A673 (cell line): ENCODE measurements at places on chromosomes 11 and 22. TPM values are rescaled to one million over a fixed set of nuclear protein-coding genes. Genes with fewer than 3 reads are reported as not detected.
A peak's percentile ranks its signal among the peaks of the same experiment; 100 is the strongest.

NXPE1 gene
- total RNA-seq = not detected in 2 replicates

MCM5 gene
- 245 and 261 TPM in 2 replicates for total RNA-seq

FAT3 gene
- total RNA-seq = 7.3 and 9.1 TPM in 2 replicates

ELFN2 gene
- total RNA-seq = not detected in 2 replicates

MUC6 gene
- total RNA-seq = not detected in 2 replicates

TEX12 gene
- total RNA-seq = 0.26 and 0.41 TPM in 2 replicates

- no peaks in the 10 kb centered on the region for H3K27me3 ChIP-seq
- no peak overlapping the region for H3K27ac ChIP-seq
These were observed 27.1 kb upstream of the NUP50 start for GRCh38 chr22:45136594-45136993.

- no peaks in the 10 kb centered on the region for H3K4me1 ChIP-seq
- no peak overlapping the region for H3K4me3 ChIP-seq
- H3K36me3 ChIP-seq = no peaks in the 10 kb centered on the region
- no peaks in the 10 kb centered on the region for H3K27me3 ChIP-seq
- DNase-seq = no peak
These were observed 9.5 kb downstream of the USP28 start for GRCh38 chr11:113865873-113866272.

GRCh38 chr11:134742224-134742612, 330.2 kb upstream of the B3GAT1 start:
- H3K27ac ChIP-seq = no peak overlapping the region
- H3K4me1 ChIP-seq = no peaks in the 10 kb centered on the region
- H3K4me3 ChIP-seq = no peak overlapping the region
- H3K36me3 ChIP-seq = no peaks in the 10 kb centered on the region

DNA sequence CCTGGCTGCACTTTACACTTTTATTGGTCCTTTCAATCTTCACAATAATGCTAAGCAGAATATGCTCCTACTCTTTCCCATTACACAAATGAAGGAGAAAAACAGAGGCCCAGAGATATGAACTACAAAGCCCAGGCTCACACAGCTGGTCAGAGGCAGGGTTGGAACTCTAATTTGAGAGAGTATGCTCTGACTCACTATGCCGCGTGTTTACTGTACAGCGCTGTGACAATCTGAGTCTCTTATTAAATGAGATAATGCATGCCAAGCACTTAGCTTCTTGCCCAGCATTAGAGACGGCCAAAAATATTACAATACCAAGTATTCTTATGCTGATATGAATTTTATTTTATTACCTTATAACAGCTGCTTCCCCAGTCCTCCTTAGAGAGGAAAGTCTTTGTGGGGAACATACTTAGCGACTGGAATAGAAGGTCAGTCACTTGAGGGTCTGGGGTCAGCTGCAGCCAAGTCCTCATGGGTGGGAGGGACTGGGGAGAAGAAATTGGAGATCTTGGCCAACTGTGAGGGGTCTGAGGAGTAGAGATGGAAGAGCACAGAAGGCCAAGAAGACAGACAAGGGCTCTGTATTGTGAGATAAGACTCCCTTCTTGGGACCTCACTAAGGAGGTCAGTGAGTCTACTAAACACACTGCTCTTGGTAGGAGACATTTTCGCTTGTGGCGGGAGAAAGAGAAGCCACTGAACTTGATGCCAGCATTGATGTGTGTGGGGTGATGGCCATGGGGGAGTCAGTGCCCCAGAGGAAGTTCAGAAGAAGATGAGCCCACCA, 150.8 kb upstream of the TIMP3 start:
- no peaks in the 10 kb centered on the region for H3K36me3 ChIP-seq
- no peaks in the 10 kb centered on the region for H3K27me3 ChIP-seq
- H3K4me3 ChIP-seq = no peak overlapping the region
- no peak overlapping the region for H3K27ac ChIP-seq
- no peaks in the 10 kb centered on the region for H3K4me1 ChIP-seq

- no peak overlapping the region for H3K27ac ChIP-seq
- H3K36me3 ChIP-seq = no peaks in the 10 kb centered on the region
- no peak overlapping the region for H3K4me3 ChIP-seq
- no peaks in the 10 kb centered on the region for H3K27me3 ChIP-seq
These were observed 1321.0 kb downstream of the BRD1 start for GRCh38 chr22:48506506-48507145.

DNA sequence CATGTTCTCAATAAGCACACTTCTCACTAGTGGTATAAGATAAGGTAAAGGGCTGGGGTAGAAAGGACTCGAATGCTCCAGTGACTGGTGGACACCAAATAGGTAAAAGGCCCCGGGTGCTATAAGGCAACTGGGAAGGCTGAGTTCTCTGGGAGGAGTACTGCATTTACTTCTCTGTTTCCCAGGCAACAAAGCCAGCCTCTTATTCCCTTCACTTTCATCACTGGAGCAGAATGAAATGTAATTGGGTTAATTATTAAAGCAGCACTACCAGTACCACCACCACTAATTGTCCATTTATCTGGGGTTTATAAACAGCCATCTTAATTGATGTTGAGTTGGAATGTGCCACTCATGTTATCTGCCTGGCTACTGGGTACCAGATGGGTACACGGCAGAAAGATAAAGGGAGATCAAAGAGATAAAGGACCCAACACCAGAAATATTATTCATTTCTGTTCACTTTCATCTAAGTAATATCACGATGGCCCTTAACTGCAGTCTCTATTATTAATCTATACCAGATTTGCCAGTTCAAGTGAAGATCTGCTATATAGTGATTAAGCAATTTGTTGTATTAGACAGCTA, 94.4 kb upstream of the CHRM4 start:
- H3K4me3 ChIP-seq = no peak overlapping the region
- H3K4me1 ChIP-seq = peaks cover 24% of the 10 kb centered on the region
- no peaks in the 10 kb centered on the region for H3K27me3 ChIP-seq
- DNase-seq = no peak
- H3K36me3 ChIP-seq = no peaks in the 10 kb centered on the region

DNA sequence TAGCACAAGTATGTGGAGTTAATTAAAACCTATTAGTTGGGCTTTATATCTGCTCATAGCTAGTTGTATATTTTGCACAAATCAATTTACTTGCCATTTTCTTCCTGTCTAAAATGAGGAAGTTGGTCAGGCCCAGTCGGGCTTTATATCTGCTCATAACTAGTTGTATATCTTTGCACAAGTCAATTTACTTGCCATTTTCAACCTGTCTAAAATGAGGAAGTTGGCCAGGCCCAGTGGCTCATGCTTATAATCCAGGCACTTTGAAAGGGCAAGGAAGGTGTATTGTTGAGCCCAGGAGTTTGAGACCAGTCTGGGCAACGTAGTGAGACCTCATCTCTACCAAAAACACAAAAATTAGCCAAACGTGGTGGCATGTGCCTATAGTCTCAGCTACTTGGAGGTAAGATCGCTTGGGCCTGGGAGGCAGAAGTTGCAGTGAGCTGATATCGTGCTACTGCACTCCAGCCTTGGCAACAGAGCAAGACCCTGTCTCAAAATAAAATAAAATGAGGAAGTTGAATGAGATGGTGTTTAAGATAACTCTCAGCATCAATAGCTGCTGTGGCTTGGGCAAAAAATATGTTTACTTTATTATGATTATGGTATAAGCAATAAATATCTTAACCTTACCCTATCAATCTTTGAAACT, 1558.6 kb upstream of the RAG2 start:
- H3K4me1 ChIP-seq = no peaks in the 10 kb centered on the region
- no peak overlapping the region for H3K4me3 ChIP-seq
- no peak overlapping the region for H3K27ac ChIP-seq

- no peaks in the 10 kb centered on the region for H3K4me1 ChIP-seq
- no peak overlapping the region for H3K4me3 ChIP-seq
- DNase-seq = no peak
- H3K27ac ChIP-seq = no peak overlapping the region
These were observed 8.2 kb upstream of the SCUBE2 start for GRCh38 chr11:9099617-9100016.

- H3K4me1 ChIP-seq = no peaks in the 10 kb centered on the region
- no peak overlapping the region for H3K27ac ChIP-seq
- DNase-seq = no peak
- H3K36me3 ChIP-seq = no peaks in the 10 kb centered on the region
These were observed 28.3 kb downstream of the SLC6A5 start for GRCh38 chr11:20627701-20628100.

DNA sequence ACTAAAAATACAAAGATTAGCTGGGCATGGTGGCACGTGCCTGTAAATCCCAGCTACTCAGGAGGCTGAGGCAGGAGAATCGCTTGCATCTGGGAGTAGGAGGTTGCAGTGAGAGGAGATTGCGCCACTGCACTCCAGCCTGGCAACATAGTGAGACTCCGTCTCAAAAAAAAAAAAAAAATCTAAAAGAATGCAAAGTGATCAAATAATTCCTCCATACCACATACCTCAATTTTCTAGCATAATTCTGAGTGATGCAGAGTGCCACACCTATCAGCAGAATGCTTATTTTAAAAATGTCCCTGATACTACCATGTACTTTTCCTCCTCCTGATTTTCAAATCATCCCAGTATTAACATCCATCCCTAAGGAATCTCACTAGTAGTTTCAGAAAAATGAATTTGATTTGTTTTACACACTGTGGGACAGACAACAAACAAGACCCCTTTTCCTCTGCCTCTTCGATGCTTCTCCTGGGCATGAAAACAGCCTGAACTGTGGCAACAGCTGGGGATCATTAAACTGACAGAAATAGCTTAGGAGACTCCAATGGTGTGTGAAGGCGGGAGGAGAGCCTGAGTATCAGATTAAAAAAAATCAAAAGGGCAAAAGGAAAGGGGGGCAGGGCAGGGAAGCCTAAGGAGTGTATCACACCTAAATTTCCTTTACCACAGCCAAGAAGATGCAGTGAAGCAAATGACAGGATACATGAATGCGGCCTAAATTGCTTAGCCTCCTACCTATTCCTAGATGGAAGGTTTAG, 114.7 kb downstream of the SGSM3 start:
- no peak overlapping the region for H3K4me3 ChIP-seq
- peaks cover 46% of the 10 kb centered on the region for H3K4me1 ChIP-seq
- peak overlapping the region; percentile 85 for H3K27ac ChIP-seq

DNA sequence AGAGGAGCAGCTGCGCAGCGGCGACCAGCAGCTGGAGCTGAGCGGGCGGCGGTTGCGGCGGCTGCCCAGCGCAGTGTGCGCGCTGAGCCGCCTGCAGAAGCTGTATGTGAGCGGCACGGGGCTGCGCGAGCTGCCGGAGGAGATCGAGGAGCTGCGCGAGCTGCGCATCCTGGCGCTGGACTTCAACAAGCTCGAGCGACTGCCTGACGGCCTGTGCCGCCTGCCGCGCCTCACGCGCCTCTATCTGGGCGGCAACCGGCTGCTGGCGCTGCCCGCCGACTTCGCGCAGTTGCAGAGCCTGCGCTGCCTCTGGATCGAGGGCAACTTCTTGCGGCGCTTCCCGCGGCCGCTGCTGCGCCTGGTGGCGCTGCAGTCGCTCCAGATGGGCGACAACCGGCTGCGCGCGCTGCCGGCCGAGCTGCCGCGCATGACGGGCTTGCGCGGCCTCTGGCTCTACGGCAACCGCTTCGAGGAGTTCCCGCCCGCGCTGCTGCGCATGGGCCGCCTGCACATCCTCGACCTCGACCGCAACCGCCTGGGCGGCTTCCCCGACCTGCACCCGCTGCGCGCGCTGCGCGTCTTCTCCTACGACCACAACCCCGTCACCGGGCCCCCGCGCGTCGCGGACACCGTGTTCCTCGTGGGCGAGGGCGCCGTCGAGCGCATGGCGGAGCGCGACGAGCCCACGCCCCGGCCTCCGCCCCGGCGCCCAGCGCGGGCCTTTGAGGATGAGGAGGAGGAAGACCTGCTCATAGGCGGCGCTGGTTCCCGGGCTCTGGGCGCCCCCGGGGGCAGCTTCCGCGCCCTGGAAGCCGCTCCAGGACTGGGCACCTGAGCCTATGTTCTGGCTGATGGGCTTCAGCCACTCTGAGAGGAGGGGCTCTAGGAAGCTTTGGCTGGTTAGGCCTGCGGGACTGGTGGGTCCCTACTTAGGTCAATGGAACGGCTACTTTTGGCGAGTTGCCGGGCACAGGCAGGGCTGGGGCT, 787 bp downstream of the LRRC10B start:
- H3K36me3 ChIP-seq = no peaks in the 10 kb centered on the region
- DNase-seq = peak; percentile 97
- peak overlapping the region; percentile 53 for H3K4me3 ChIP-seq
- H3K27ac ChIP-seq = peak overlapping the region; percentile 80

- H3K4me3 ChIP-seq = no peak overlapping the region
- no peaks in the 10 kb centered on the region for H3K36me3 ChIP-seq
- no peak for DNase-seq
- H3K27ac ChIP-seq = no peak overlapping the region
- no peaks in the 10 kb centered on the region for H3K4me1 ChIP-seq
These were observed 67.5 kb upstream of the OR5AN1 start for GRCh38 chr11:59291228-59291627.

DNA sequence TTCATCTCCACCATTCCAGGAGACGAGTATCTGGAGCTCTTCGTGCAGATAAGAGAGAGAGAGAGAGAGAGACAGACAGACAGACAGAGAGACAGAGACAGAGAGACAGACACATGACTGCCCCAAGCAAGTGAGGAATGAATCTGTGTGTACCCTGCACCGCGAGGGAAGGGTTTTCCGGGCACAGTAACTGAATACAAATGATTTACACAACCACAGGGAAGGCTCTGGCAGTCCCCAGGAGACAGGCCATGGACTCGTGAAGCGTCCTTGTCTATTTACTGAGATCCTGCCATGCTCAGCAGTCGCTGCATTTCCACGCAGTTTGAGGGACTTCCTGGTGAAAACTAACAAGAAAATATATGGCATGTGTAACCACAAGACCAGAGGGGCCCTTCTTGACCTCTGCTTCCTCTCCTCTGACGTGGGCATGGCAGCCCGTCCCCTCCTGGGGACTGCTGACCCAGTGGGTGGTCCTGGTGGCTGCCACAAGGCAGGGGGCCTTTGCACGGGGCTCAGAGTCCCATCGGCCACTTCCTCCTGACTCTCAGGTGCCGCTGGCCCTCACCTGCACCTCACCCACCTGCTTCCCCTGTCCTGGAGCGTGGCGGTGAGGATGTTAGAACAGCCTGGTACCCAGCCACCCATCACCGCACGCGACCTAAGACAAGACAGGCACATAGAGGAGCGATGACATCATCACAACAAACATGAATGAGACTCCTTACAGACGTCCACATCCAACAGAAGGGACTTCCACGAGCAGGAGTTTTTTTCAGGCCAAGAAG, 75.9 kb downstream of the PHF21B start:
- no peak overlapping the region for H3K27ac ChIP-seq
- no peaks in the 10 kb centered on the region for H3K4me1 ChIP-seq
- no peaks in the 10 kb centered on the region for H3K27me3 ChIP-seq

- H3K27me3 ChIP-seq = peaks cover 42% of the 10 kb centered on the region
- H3K4me3 ChIP-seq = peak overlapping the region; percentile 69
- peak; percentile 78 for DNase-seq
- H3K27ac ChIP-seq = no peak overlapping the region
- H3K4me1 ChIP-seq = peaks cover 14% of the 10 kb centered on the region
- H3K36me3 ChIP-seq = no peaks in the 10 kb centered on the region
These were observed 722 bp upstream of the GUCY1A2 start for GRCh38 chr11:107018902-107019493.

DNA sequence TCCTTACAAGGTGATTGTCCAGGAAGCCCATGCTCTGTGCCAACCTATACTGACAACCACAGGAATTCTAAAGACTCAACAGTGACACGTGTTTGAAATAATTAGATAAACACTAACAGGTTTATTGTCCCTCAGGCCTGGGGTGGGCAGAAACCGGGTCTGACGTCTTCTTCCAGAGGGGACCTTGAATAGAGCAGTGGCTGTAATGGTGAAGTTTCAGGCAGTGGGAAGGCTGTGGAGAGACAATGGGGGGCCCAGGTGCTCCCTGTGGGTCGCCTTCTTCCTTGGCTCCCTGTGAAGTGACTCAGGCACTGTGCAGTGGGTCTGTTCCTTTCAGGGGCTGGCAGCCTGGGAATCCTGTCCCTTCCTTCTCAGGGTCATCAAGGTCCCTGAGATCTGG, 54.6 kb downstream of the OTOG start:
- no peak overlapping the region for H3K27ac ChIP-seq
- H3K4me3 ChIP-seq = no peak overlapping the region
- DNase-seq = no peak
- H3K4me1 ChIP-seq = no peaks in the 10 kb centered on the region
